MCF 10A (cell line): ENCODE measurements at places on chromosomes 7 and 10. TPM values are rescaled to one million over a fixed set of nuclear protein-coding genes. Genes with fewer than 3 reads are reported as not detected.

Gene HABP2
- total RNA-seq: not detected in 2 replicates

Gene UCN3
- total RNA-seq: not detected in 2 replicates

Gene ASAH2
- 3.9 and 7.4 TPM in 2 replicates for total RNA-seq

Gene AASS
- total RNA-seq: 15.6 and 18.4 TPM in 2 replicates

Gene ZNF92
- total RNA-seq: 5.4 and 5.6 TPM in 2 replicates

Gene ANKIB1
- total RNA-seq: 33.0 and 40.1 TPM in 2 replicates

Gene PVRIG
- 0.74 TPM in 1 of 2 replicates, not detected in the other for total RNA-seq

GRCh38 chr10:51861731-51862130 is 162.3 kb upstream of the CSTF2T start:
- DNase-seq: no peak

DNA sequence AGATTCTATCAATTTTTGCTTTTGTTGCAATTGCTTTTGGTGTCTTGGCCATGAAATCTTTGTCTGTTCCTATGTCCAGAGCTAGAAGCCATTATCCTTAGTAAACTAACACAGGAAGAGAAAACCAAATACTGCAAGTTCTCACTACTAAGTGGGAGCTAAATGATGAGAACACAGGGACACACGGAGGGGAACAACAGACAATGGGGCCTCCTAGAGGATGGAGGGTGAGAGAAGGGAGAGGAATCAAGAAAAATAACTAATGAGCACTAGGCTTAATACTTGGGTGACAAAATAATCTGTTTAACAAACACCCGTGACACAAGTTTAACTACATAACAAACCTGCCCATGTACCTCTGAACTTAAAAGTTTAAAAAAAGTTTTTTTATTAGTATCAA is 78.2 kb downstream of the ANKRD26 start:
- no peak for DNase-seq

DNA sequence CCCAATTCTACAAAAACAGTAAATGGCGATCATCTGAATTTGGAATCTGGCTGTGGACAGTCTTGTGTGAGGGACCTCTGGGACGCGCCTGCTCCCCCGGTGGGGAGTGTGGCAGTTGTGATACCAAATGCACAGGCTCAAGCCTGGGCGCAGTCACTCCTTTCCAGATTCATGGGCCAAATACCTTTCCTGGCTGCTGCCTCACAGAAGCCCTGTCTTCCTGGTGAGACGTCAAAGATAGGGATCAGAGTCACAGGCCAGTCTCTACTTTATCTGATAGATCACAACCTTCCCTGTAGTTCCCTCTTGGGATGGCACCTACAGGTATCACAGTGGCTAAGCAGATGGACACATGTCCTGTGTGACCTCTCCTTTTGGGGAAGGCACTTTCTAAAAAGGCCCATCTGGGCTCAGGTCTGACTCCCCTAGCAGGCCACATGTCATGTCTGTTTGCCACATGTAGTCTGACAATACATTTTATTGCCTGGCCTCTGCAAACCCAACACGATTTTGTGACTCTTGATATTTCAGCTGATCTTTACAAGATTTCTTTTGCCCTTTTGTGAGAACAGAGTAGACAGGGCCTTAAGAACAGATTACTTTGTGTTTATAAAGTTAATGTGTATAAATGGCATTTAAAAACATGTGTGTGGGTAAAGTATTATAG is 150.1 kb downstream of the SNX10 start:
- no peak for DNase-seq

DNA sequence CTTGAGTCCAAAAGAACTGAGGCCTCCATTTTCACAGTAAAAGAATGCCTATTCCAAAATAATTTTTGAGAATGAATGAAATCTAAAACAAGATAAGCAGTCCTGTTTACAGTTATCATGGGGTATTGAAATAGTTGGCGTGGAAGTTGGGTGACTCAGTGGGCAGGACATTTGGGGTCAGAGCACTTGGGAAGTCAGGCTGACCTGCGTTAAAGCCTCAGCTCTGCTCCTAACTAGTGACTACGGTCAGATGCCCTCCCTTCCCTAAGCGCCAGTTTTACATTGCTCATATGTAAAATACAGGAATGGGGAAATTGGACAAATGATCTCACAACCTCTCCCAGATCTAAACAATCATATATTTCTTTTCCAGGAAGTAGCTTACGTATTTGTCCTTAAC is 2.3 kb upstream of the PAPSS2 start:
- DNase-seq: no peak

- no peak for DNase-seq
Observed at GRCh38 chr10:97136756-97137155, 49.0 kb downstream of the SLIT1 start.

- DNase-seq: no peak
Observed at GRCh38 chr10:111739125-111739873, 444.3 kb downstream of the GPAM start.

- no peak for DNase-seq
Observed at GRCh38 chr7:82562716-82563404, 119.3 kb upstream of the CACNA2D1 start.

DNA sequence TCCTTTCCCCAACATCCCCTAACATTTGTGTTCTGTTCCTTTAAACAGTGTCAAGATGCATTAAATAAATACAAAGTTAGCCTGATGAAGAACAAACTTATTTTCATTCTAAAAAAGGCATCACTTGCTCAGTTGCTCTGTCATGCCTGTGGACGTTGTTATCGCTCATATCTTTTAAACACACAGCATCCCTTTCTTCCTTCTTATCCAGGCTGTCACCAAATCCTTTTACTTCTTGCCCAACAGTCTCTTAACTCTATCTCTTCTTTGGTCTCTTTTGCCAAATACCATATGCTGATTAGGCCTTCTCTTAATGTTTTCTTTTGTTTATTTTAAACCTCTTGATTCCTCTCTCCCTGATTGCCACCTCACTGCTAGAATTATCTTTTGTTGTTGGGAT is 43.9 kb downstream of the DKK1 start:
- no peak for DNase-seq

GRCh38 chr7:13879994-13880686 is 109.3 kb downstream of the ETV1 start:
- DNase-seq: peak; percentile 83

GRCh38 chr7:116652793-116653192 is 19.2 kb upstream of the MET start:
- peak; percentile 48 for DNase-seq

DNA sequence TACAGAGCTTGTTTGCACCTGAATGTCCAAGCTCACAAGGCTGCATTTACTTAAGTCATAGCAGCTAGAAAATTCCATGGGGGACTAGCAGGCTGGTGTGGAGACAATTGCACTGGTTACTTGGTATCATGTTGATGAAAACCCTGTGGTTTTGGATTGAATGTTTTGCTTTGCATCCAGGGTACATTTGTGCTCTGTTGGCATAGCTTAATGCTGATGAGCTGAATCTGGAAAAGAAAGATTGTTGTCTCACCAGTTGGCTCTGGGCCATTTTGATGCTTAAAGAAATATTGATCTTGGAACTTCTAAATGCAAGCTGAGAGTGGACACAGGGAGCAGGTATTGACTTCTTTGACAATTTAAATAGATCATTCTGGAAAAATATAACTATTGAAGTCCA is 122.5 kb upstream of the MBL2 start:
- DNase-seq: peak; percentile 24

DNA sequence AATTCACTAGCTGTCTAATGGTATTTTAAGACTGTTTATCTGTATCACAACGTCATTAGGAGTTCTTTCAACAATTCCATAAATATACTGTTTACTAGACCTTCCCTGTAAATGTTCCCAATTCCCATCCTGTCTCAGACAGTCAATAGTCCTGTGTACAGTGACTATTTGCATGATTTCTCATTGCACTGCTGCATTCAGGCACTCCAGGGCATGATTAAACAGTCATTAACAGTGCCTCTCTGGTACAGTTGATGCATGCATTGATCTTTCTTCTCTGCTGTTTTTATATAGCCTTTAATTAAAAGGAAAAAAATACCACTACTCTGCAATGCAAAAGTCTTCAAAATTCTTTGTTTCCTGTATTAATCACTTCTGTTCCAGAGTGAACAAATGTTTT is 51.5 kb upstream of the MTURN start:
- no peak for DNase-seq

- DNase-seq: no peak
Observed at GRCh38 chr10:52853704-52854103, 81.1 kb upstream of the MBL2 start.

- no peak for DNase-seq
Observed at GRCh38 chr7:132364226-132364625, 212.0 kb downstream of the PLXNA4 start.

DNA sequence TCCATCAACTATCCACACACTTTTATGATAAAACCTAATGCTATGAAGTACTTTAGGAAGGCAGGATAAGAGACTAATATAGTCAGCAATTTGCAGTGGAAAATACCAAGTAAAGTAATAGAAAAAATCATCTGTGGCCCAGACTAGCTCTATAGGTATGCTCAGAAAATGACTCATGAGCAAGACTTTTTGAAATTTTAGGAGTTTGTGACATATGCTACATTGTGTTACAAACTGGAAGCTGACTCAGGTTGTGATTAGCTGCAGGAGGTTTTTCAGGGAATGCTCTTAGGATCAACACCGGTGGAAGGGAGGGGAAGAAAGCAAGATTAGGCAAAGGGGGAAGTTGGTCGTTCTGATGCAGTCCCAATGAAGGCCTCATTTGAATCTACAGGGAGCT is 56.1 kb downstream of the FEZF1 start:
- DNase-seq: peak; percentile 38

GRCh38 chr7:155227788-155228458 is 69.8 kb upstream of the INSIG1 start:
- DNase-seq: no peak

GRCh38 chr10:119268871-119269506 is 61.6 kb downstream of the GRK5 start:
- DNase-seq: no peak

DNA sequence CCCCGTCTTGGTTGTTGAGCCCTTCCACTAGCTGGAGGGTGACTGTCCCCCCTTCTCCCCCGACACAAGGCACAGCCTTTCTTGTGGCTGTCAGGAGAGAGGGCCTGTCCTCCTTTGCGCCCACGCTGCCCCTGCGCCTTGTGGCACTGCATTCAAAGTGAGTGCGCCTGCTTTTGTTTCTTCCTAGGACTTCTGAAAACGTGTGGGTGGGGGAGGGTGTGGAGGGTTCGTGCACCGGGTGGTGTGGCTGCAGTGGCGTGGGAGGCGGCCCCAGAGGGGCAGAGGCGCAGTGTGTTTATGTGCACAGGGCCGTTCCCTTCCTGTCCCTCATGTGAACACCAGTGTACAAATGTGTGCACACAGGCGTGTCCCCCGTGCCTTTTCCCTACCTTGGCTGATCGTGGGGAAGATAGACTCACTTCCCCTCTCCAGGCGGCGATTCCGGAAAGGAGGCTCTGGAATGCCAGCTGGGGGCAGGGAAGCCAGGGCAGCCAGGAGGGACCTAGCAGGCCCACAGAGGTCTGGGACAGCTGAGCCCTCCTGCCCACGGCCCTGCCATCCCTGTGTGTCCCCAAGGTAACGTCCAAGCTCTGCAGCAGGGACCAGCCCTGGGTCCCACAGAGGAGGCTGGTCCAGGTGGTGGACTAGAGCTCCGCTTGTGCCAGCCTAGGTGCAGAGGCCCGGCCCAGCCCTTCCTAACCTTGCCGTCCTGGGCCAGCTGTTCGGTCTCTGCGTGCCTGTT is 88.8 kb downstream of the LHPP start:
- DNase-seq: no peak

DNA sequence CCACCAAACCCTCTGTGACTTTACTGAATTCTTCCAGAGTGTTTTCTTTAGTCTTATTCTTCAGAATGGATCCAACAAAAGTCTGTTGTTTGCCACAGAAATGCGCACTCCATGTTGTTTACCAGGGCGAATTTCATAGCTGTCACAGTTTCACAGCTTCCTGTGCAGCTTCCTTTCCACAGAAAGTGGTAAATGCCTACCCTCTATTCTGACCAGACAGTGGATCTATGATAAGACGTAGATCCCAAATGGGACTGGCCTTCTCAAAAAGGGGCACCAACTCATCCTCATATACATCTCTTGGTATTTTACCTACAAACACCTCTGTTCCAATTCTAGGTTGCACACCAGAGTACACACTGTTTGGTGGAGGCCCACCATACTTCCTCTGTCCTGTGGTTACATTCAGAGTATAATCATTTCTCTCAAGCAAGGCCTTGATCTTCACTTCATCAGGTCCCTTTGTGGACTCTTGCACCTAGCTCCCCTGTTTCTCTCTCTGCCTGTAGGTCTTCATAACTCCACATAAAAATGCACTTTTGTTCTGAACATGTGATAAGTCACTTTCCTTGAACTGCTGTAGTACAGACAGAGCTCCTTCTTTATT is 91.7 kb downstream of the MLLT10 start:
- DNase-seq: no peak

DNA sequence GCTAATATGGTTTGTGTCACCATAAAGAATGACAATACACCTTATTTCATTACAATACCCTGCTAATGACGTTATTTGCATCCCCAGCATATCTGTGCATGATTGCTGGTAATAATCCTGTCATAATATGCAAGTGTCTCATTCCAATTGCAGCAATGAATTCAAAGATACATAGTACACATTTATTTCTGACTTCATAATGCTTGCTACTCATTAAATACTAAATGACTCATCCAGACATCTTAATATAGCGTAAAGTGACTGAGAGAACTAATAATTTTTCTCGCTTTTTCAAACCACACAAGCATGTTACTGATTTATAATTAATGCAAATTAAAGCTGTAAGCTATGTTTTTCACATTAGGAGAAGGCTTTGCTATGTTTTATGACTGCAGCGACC is 234.7 kb upstream of the MDFIC start:
- DNase-seq: no peak

DNA sequence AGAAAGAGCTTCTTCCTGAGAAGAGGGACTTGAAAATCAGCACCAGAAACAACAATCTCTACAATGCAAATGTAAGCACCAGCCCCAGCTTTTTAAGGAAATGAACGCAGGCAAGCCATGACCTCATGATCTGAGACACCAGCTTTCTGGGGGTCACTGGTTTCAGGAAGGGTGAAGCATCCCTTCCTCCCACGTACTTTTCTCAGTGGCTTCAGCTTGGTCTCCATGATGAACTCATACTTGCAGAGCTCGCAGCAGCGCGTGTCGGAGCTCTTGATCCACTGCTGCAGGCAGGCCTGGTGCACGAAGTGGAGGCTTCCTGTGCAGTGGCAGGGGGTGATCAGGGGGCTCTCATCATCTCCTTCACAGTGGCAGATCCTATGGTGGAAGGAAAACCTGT is 87.0 kb downstream of the ALOX5 start:
- no peak for DNase-seq
